ENCODE measurements at places on chromosomes 6 and 20. TPM values are rescaled to one million over a fixed set of nuclear protein-coding genes. Genes with fewer than 3 reads are reported as not detected.

The COL12A1 gene
- 0.03 TPM for polyA plus RNA-seq

The MCHR2 gene
- polyA plus RNA-seq, result not detected

The PPIL6 gene
- polyA plus RNA-seq, result 1.1 TPM

The CLPSL2 gene
- polyA plus RNA-seq, result not detected

The FRS3 gene
- 8.6 TPM for polyA plus RNA-seq
